ENCODE measurements at places on chromosomes 12 and 14.

- DNase-seq, result peak; percentile 29
Observed at GRCh38 chr14:58166005-58166983, 14.3 kb upstream of the ARMH4 start.

GRCh38 chr14:104004849-104005248, 62.5 kb upstream of the RD3L start:
- DNase-seq, result no peak

- DNase-seq, result no peak
Observed at GRCh38 chr12:108234158-108234557, 105.0 kb downstream of the CMKLR1 start.

DNA sequence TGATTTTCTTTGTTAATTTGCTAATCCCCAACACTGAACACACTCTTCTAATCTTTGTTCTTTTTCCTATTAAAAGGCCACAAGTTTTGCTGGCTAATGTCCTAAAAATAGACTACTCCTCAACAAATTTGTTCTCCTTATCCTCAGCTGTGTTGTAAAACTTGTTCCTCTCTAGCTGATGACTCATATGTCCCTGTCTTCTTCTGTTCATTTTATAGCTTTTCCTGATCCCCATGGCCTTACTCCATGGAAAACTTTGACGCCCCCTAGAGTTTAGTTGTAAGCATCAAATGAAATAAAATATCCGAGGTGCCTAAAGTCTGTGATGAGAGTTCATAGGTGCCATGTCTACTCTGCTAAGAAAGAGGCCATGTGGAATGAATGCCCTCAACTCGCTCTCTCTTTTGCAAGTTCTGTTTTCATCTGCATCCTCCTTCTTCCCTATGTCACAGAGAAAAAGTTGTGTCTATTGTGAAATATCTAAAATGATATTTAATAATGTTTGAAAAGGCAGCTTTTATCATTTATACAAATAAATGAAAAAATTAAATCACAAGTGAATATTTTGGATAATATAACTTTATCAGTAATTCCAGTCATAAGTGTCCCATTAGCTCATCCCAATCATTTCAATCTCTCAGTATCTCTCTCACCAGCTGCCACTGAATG, 237.9 kb downstream of the IPO8 start:
- peak; percentile 31 for DNase-seq

GRCh38 chr14:21436567-21437062, 19.3 kb downstream of the CHD8 start:
- no peak for DNase-seq

GRCh38 chr14:97408937-97409815, 612.0 kb downstream of the VRK1 start:
- no peak for DNase-seq

- peak; percentile 25 for DNase-seq
Observed at GRCh38 chr14:104576970-104577332, 2.6 kb upstream of the C14orf180 start.

GRCh38 chr14:22973217-22974032, 8.9 kb downstream of the AJUBA start:
- DNase-seq, result peak; percentile 82

GRCh38 chr12:54959291-54960018, 25.1 kb downstream of the TESPA1 start:
- no peak for DNase-seq

DNA sequence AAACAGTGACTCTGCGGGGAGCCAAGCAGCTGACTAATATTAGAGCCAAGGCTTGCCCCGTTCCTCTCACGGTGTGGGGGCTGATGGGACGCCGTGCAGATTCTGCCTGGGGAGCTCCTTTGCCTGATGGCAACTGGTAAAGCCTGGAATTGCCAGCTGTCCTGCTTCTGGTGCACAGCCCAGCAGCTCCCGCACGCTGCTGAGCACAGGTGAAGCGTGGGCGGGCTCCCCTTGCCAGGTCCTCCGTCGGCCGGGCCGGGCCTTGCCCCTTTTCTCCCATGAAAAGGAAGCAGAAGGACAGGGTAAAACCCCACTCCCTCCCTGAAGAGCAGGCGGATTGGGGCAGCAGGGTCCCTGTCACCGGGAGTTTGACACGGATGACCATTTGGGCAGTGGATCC, 79.0 kb downstream of the WDR20 start:
- DNase-seq, result no peak

DNA sequence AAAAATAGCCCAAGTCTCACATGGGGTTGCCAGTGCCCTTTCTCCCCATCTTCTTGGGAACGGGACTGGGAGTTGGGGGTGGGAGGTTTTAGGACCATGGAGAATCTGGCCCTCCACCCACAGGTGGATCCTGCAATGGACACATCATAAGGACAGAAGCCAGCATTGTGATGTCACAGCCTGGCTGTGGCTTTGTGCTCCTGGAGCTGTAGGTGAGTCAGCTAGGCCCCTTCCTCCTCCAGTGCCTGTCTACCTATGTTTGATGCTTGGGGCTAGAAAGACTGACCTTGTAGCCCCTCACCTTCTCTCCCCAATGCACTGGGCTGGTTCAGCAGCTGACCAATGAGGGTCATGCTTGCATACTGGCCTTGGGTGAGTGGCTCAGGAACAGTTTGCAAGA, at the start of gene CCDC197:
Gene CCDC197 (plus strand): TSS at position 220 of the 400 bp plus-strand sequence. CDS start 831 bp downstream, outside the sequence.
- DNase-seq, result no peak

DNA sequence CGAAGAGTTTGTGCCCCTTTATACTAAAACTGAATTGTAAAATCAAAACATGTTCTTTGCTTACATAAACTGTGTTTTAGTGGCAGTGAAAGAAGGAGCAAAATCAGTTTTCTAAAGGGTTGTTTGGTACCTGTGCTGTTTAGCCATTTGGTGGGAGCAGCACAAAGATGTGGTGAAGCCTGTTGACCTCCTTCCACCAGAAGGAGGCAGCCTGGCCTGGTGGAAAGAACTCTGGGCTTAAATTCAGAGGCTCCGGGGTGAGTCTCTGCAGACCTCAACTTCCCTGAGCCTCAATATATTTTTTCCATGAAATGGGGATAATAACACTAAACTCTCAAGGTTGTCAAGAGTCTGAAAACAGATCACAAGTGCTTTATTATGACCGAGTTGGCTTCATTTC, 502.5 kb downstream of the VRK1 start:
- DNase-seq, result no peak

GRCh38 chr12:128627659-128628058, 196.1 kb downstream of the SLC15A4 start:
- no peak for DNase-seq

DNA sequence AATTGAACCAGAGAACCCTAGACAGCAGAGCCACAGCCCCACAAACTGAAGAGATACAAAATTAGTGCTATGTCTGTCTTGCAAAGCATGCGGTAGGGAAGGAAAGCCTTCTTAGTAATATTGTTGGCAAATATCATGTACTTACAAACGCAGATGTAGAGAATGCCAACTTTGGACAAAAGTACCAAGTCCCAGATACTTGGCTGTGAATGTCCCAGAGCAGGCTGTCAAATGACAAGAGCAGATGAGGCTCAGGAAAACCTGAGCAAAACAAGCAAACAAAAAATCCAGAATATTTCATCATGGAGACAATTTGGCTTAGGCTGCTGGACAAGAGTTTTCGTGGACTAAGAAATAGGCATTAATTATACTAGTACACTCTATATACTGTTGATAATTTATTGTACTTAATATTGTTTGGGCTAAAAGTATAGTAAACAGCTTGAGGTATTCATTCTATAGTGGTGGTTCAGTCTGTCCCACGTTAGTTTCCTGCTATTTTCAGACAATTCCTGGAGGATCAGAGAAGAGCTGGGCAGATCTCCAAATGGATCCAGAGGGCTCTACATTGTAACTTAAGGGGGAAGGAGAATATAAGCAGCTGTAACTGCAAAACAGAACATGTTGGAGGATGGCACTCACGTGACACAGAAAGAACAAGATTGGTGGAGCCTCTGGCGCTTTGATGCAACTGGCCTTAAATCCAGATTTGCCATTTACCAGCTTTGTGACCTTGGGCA, 329.8 kb downstream of the ATP23 start:
- DNase-seq, result no peak

DNA sequence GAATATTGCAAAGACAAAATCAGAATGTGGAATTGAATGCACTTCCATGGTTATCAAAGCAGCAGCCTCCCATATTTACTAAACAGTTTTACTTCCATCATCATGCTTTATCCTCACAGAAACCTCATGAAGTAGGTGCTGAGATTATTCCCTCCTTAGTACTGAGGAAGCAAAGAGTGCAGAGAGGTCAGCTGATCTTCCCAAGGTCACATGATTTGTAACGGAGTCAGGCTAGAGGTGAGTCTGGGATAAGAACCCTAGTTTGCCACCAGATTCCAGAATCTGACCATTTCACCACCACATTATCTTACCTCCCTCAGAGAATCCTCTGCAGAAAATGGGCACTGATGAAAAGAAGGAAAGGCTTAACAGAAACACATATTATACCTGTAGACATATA, 102.0 kb downstream of the LGR5 start:
- no peak for DNase-seq

DNA sequence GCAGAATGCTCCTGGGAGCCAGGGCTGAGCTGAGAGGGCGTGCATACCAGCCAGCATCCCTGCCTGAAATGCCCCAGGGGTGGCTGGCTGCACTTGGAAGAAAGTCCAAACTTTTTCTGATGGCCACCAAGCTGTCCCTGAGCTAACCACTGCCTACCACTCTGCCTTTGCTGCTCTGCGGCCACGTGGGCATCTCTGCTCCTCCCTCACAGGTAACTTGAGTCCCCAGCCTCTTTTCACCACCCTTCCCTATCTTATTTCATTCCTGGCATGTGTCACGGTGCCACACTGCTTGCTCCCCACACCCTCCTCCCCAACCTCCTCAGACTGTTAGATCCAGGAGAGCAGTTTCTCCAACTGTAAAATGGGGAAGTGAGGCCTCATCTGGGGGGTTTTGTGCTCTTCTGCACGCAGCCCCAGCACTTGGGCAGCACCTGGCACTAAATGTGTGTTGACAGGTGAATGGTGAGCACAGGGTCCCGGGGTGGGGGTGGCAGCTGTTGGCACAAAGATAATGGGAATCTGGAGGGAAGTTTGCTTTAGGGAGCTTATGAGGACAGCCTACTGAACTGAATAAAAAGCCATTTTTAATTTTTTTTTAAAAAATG, 113.0 kb downstream of the GLT1D1 start:
- DNase-seq, result no peak

GRCh38 chr14:71473843-71474242, 458.4 kb upstream of the RGS6 start:
- DNase-seq, result no peak

GRCh38 chr14:77883847-77884238, 83.9 kb downstream of the ADCK1 start:
- no peak for DNase-seq

- DNase-seq, result no peak
Observed at GRCh38 chr12:47360771-47361388, 281.1 kb upstream of the AMIGO2 start.

- DNase-seq, result no peak
Observed at GRCh38 chr12:132268674-132269073, 60.7 kb downstream of the GALNT9 start.

- DNase-seq, result no peak
Observed at GRCh38 chr14:25090716-25091454, 40.9 kb upstream of the STXBP6 start.

- DNase-seq, result no peak
Observed at GRCh38 chr12:51726161-51726560, 122.4 kb downstream of the FIGNL2 start.

DNA sequence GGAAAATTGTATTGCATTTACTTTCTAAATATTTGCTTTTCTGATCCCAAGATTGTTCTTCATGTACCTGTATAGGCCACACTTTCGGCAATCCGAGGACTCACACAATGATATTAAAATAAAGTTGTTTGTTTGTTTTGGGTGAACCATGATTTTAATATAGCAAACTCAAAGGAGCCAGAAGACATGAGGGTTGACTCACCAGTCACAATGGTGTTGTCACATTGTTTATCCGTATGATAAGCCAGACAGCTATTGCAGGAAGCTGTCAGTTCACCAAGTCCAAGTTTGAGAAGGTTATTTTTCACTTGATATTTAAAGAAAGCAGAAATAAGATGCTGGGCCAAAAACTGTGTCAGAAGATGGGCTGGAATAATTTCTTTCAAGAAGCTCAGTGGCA, 67.1 kb upstream of the CPM start:
- DNase-seq, result no peak

- no peak for DNase-seq
Observed at GRCh38 chr12:44307506-44308168, 471.8 kb downstream of the TMEM117 start.

- no peak for DNase-seq
Observed at GRCh38 chr12:3772380-3772779, 19.5 kb upstream of the CRACR2A start.

DNA sequence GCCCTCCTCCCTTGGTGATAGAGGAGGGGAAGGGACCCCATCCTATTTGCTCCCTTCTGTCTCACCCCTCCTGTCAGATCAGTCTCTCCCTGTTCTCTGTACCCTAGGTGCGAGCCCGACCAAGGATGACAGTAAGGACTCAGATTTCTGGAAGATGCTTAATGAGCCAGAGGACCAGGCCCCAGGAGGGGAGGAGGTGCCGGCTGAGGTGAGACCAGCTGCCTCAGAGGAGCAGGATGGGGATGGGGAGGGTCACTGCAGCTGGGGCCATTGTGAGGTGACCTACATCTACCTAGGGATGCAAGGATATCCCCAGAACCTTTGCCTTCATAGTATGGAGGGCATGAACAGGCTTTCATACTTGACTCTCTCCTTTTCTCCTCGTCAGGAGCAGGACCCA, 22.2 kb downstream of the AGAP2 start:
- no peak for DNase-seq

GRCh38 chr12:9792185-9792900, 31.6 kb upstream of the CD69 start:
- no peak for DNase-seq

- no peak for DNase-seq
Observed at GRCh38 chr12:108700833-108701541, 30.3 kb downstream of the CORO1C start.

DNA sequence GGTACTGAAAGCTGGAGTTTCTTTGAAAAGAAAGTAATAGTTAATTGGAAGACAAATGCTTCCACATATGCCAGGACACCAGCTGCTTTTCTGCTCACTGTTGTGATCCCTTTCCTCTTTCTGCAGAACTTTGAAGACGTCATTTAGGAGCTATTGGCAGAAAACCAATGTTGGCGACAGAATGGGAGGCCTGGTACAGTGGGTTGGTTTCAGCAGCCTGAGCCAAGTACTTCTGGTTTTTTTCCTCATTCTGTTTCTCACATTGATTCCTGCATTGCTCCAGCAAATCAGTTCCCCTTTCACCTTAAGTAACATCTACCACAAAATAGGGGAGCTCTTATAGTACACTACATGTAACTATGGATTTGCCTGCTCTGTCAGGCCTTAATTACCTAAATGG, 96.9 kb downstream of the FIGNL2 start:
- no peak for DNase-seq

All from HepG2 (cell line).